B cell (primary cell): ENCODE measurements at places on chromosomes 3 and 15.

GRCh38 chr3:132773071-132773619 lies 50.9 kb upstream of the NPHP3 start:
- DNase-seq = no peak

DNA sequence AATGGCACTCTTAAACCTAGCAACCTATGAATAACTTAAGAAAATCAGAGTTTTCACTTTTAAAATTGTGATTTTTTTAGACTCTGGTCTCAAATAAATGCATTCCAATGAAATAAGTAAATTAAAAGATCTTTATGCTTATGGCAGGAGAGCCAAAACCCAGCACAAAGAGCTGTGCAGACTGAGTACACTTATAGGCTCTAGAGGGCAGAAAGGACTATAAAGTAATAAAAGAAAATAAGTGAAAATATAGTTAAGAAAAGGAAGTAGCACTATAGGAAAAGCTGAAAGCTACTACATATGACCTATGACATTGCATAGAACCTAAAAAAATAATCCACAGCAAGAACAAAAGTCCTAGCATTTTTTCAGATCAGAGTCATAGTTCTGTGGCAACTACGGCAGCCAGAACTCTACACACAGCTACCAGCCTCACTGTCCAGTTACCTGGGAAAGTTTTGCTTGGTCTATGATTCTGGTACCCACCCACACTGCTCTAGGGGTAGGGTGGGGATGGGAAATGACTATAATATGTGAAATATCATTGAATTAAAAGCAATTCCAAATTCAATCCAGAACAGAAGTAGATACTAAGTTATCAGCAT lies 30.5 kb downstream of the CLASP2 start:
- DNase-seq = no peak

DNA sequence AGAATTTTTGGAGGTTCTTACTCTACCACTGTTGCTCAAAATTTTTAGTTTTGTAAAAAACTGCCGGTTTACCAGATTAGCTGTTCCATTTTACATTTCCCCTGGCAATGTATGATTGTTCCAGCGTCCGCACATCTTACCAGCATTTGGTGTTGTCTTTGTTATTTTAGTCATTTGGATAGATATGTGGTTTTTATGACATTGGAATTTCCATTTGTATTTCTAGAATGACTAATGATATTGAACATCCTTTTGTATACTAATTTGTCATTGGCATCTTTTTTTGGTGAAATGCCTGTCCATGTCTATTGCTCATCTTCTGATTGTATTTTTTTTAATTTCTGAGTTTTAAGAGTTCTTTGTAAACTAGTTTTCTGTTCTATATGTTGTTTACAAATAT lies 28.5 kb downstream of the LRRC28 start:
- no peak for DNase-seq

GRCh38 chr3:53274938-53275605 lies 19.2 kb upstream of the TKT start:
- no peak for DNase-seq

- no peak for DNase-seq
Measured at GRCh38 chr15:64916365-64916764, 4.7 kb downstream of the ANKDD1A start.

- DNase-seq = no peak
Measured at GRCh38 chr15:76330080-76330680, 6.4 kb upstream of the ISL2 start.

GRCh38 chr3:159158213-159158612 lies 356.4 kb downstream of the MFSD1 start:
- no peak for DNase-seq

- DNase-seq = no peak
Measured at GRCh38 chr3:123993818-123994217, 1.9 kb upstream of the ROPN1 start.

DNA sequence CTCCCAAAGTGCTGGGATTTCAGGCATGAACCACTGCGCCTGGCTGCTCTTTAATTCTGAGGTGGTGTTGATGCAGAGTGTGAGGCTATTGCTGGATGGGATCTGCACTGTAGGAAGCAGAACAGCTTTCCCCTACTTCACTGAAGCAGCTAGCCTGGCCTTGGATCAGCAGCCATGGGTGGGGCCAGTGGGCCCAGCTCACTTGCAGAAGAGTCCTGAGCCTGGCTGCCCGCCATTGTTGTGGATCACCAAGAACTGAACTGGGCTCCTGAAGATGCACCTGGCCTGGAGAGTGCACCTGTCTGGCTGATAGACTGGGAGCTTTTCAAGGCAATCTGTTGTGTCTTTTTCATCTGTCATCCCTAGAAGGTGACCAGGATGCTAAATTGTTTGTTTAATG lies 11.9 kb downstream of the TLNRD1 start:
- no peak for DNase-seq

GRCh38 chr3:189270248-189270832 lies 98.6 kb downstream of the TPRG1 start:
- DNase-seq = no peak

GRCh38 chr3:100335434-100335833 lies 877 bp downstream of the NIT2 start:
- DNase-seq = peak; percentile 52

DNA sequence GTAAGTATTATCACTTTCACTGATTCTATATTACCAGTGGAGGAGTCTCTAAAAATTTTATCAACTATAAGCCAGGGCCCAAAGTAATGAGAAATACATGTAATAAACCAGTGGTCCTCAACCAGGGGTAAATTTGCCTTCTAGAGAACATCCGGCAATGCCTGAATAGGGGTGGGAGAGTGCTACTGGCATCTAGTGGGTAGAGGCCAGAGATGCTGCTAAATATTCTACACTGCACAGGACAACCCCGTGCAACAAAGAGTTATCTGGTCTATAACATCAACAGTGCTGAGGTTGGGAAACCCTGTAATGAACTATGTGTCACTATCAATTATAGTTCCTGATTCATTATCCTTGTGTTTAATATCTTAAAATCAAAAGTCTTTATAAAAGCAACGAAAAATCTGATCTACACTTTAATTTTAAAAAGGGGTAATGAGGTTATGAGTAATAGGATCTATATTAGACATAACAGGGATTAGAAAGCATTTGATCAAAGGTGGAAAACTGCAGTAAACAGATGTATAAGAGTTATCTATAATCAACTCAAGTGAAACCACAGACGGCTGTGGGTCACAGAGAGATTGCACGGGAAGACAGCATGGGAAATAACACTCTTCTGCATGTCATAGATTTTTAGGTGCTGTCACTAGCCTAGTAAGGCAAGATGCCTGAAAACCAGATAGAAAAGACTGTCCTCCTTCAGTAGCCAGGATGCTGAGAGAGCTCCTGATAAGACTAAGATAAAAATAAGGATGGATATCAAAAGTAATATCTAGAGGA lies 2.0 kb downstream of the LYSMD2 start:
- peak; percentile 41 for DNase-seq

- no peak for DNase-seq
Measured at GRCh38 chr3:171168086-171168485, 141.6 kb upstream of the SLC2A2 start.

- DNase-seq = peak; percentile 71
Measured at GRCh38 chr3:14467814-14468620, 65.6 kb downstream of the SLC6A6 start.

- no peak for DNase-seq
Measured at GRCh38 chr15:28018291-28019044, 80.6 kb downstream of the OCA2 start.

DNA sequence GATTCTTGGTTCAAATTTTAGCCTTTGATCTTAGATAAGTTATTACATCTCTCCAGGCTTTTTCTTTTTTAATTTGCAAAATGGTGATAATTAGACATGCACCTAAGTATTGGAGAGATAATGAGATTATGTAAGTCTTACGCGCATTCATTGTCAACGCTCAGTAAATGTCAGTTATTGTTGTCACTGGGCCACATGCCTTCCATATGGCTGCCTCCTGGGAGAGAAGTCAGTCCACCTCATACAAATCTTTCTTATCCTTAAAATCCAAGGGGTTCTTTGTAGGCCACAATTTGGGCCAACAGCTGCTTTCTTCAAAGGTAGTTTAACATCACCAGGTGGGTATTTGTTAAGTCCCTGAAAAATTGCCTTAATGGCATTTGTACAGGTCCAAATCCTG lies 25.5 kb upstream of the PTPRG start:
- DNase-seq = no peak

GRCh38 chr3:184448321-184449160 lies 68.7 kb downstream of the CHRD start:
- no peak for DNase-seq

GRCh38 chr3:187296058-187296457 lies 4.5 kb upstream of the MASP1 start:
- DNase-seq = no peak

DNA sequence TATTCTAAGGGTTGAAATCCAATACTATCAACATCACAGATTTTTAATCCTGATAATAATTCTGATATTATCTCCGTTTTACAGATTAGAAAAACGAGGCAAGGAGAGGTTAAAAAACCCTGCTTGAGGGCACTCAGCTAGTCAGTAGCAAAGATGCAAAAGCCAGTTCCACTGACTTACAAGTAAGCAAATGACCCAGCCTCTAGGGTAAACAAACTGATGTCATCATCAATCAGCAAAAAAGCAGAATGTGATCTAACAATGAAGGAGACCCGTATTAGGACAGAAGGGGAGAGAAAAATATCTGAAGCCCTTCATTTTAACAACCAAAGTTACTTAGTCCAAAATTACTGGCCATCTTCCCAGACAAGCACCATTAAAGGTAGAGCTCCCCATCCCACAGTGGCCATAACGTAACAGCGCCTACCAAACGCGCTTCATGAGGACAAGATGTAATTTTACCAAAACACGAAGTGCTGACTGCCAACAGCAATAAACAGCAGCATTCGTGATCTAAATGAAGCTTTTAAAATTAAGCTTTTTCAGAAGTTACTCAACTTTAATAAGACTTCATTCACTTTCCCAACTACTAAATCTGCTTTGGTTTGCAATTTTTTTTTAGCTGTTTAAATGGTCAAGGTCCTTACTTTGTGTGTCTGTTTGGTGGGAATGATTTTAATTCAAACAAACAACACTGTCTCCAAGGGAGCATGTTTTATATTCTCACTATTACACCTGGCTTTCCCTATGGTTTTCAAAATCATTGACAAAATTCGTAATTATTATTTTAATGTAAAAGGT lies 176.6 kb downstream of the OSBPL10 start:
- no peak for DNase-seq

DNA sequence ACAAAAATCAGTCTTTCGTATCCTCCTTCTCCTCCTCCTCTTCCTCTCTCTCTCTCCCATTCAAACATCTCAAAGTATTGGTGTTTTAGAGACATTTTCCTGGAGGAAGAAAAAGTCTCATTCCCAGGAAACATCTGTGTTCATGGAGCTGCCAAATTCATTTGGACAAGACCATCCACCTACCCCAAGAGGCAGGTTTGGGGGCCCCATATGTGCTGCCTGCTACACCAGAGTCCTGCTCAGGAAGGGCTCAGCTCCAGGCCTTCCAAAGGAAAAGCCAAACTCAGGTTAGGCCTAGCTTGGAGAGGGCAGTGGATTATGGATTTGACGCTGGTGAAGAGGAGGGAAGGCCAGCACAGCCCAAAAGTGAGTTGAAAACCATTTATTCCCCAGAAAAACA lies 131.2 kb downstream of the SRGAP3 start:
- no peak for DNase-seq
